Stimulated activated CD4-positive, alpha-beta T cell treated with anti-CD3 and anti-CD28 coated beads, Interleukin-4, amount 100 ng/mL, for 48 hours (primary cell): ENCODE measurements at places on chromosomes 5 and 9.

- no peak for DNase-seq
These were observed 22.0 kb upstream of the ARHGAP26 start for GRCh38 chr5:142748132-142748531.

DNA sequence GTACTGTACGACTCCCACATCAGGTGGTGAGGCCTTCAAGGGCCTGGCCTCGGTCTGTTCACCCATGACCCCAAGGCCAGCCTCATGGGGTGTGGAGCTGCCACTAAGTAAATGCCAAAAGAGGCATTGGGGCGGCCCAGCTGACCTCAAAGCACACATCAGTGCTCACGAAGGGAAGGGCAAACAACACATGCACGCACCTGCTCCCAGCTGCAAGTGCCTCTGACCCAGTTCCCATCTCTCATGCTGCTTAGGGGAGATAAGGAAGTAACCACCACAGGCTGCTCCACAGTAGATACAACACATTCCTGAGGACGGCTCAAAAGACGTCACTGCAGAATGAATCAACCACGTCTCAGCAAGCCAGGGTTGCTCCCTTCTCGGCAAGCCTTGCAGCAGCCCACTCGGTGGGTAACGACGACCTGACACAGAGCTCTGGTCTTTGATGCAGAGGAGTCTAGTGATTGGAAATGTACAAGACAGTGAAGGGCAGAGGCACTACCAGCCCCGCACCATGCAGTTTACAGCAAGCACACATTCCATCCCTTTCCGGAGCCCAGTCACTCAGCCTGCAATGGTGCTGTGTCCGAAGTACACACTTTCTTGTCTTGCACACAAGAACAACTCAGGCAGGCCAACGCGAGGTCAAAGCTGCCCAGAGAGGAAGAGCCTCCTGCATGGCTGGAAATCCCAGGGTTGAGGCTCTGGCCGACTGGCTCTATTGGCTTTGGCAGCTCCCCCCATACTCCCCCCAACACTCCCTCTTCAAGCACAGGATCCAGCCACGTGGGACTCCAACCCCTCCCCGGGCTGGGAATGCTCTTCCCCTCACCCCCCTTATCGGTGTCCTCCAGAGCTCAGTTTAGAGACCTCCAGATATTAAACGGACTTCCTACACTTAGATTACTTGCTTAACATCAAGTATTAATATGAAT, 31.8 kb downstream of the FABP6 start:
- no peak for DNase-seq

DNA sequence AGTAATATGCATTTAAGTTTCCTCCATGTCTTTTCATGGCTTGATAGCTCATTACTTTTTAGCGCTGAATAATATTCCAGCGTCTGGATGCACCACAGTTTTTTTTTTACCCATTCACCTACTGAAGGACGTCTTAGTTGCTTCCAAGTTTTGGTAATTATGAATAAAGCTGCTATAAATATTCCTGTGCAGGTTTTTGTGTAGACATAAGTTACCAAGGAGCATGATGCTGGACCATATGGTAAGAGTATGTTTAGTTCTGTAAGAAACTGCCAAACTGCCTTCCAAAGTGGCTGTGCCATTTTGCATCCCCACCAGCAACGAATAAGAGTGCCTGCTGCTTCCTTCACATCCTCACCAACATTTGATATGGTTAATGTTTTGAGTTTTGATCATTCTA, 195.6 kb downstream of the PIK3R1 start:
- no peak for DNase-seq

- DNase-seq: no peak
These were observed 33.8 kb downstream of the SLC9A3 start for GRCh38 chr5:490116-491106.

GRCh38 chr5:145858959-145859358, 13.9 kb downstream of the GRXCR2 start:
- no peak for DNase-seq

- no peak for DNase-seq
These were observed 19.5 kb downstream of the AOPEP start for GRCh38 chr9:94745806-94746540.

GRCh38 chr5:73749485-73750270, 123.7 kb downstream of the ARHGEF28 start:
- no peak for DNase-seq

- DNase-seq: no peak
These were observed 906 bp downstream of the SLC25A51 start for GRCh38 chr9:37902796-37903646.

DNA sequence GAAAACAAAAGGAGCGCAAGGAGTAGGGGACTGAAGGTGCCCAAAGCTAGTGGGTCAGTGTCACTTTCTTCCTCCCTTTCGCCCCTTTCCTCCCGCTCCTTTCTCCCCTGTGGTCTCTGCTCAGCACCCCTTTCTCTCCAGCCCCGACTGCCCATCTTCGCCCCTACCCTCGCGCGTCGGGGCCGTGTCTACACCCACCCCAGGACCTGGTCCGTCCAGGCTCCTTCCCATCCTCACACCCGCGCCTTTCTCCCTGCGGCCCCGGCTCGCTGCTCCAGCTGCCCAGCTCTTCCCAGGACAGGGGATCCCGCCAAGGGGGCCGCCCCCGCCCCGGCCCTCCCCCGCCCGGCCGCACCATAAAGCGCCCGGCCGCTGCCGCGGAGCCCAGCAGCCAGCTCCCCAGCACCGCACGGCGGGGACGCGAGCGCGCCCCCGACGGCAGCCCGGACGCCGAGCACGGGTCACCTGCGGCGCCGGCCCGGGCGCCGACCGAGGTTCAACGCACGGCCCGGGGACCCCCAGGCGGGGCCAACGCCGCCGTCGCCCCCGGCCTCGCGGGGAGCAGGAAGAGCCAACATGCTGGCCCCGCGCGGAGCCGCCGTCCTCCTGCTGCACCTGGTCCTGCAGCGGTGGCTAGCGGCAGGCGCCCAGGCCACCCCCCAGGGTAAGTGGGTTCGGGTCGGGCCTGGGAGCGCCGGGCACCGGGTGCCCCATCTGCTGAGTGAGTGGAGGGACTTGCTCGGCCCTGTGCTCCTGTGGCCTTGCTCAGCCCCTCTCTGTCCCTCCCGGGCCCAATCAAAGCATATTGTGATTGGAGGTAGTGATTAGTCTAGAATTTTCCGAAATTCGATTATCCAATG, at the start of gene THBS4:
Gene THBS4 (plus strand): TSS at position 387 of the 860 bp plus-strand sequence. CDS start 190 bp downstream, at position 577.
- DNase-seq: no peak

GRCh38 chr5:121834021-121834420, 17.7 kb upstream of the FTMT start:
- no peak for DNase-seq

GRCh38 chr9:37801959-37802711, 1.5 kb downstream of the DCAF10 start:
- no peak for DNase-seq

DNA sequence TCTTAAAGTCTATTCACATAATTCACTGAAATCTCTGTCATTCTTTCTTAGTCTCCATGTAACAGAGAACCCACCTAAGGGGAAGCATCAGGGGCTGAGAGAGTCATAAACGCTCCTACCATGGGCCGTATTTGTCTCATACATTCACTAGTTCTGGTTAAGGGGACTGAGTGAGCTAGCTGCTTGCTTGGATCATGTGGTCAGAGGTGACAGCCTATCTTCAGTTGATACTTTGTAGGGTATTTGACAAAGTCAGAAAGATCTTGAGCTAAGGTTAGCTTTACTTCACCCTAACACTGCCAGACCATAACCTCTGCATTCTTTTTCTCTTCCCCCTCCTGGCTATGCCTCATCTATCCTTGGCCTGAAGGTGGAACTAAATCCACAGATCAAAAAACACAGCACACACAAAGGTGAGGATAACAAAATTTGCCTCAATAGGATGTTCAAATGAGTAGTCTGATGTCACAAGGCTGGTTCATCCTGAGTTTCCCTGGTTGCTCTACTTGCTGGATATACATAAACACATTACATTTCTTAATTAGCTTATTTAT, 66.5 kb downstream of the MARCHF3 start:
- DNase-seq: no peak

DNA sequence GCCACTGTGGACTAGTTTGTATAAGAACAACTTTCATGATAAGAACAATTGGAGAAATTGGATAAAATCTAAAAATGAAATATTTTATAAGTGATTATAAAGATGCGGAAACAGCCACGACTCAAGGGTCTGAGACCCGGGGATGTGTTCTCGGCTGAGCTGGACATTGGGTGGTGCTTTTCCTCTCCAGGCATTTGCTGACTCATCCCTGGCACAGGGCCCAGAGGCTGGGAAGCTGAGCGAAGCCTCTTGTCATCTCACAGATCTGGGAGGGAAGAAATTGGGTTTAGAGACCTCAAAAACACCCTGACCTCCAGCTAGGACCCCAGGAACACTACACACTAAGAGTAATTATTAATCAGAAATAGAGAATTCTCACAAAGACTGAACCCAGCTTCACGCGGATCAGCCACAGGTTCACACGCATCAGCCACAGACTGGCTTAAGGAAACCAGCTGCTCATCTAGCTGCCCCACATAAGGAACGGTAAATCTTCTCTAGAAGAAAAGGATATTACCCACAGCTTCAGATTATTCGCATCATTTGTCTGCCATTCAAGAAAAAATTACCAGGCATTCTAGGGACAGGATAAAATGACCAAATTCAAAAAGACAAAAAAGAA, 2.8 kb upstream of the OR2V1 start:
- DNase-seq: no peak

DNA sequence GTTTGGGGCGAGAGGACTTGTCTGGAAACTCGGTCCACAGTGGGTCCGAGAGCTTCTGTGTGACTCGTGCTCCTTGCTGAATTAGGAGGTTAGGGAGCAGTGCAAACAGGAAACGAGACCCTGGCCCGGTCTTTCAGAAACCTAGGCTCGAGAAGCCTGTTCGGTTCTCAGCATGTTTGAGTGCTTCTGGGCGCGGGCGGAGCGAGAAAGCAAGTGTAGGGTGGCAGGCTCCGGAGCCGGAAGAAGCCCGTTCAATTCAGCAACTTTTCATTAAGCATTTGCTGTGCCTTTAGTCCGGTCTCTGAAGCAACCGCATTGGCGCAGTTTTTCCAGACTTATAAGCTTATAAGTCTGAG, 547 bp downstream of the CLTA start:
- peak; percentile 19 for DNase-seq

DNA sequence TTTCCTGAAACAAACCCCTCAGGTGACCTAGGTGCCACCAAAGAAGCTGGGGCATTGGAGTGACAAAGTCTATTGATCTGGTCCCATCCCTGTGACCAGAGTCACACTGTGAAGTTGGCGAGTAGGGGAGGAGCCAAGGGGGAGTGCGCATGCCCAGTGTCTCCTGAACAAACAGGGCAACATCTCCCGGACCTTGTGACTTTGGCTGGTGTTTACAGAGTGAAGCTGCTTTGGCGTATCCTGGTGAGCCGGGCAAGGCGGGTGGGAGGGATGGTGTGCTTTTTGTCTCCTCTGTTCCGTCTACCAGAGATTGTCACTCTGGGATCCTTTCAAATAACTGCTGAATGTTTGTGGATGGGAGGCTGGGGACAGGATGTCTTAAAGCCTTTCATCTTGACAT, 204.5 kb downstream of the HSPA4 start:
- no peak for DNase-seq

DNA sequence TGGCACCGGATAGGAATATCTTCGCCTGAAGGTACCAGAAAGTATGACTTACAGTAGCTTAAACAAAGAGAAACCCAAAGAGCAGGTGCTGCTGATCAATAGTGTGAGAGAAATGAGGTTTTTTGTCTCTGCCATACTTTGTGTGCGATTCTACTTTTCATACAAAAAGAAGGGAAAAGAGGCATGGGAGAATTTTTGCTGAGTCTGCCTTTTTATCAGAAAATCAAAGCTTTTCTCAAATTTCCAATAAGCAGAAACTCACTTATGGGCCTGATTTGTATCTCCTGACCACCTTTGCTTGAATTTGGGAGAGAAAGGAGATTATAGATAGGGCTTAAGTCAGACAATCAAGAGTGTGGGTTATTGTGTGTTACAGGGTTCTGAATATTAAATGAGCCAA, 65.5 kb upstream of the TAF11L2 start:
- no peak for DNase-seq

- DNase-seq: no peak
These were observed 164.8 kb downstream of the EPB41L4A start for GRCh38 chr5:112254303-112254702.
